ENCODE measurements at places on chromosomes 12 and 14. TPM values are rescaled to one million over a fixed set of nuclear protein-coding genes. Genes with fewer than 3 reads are reported as not detected.

DNA sequence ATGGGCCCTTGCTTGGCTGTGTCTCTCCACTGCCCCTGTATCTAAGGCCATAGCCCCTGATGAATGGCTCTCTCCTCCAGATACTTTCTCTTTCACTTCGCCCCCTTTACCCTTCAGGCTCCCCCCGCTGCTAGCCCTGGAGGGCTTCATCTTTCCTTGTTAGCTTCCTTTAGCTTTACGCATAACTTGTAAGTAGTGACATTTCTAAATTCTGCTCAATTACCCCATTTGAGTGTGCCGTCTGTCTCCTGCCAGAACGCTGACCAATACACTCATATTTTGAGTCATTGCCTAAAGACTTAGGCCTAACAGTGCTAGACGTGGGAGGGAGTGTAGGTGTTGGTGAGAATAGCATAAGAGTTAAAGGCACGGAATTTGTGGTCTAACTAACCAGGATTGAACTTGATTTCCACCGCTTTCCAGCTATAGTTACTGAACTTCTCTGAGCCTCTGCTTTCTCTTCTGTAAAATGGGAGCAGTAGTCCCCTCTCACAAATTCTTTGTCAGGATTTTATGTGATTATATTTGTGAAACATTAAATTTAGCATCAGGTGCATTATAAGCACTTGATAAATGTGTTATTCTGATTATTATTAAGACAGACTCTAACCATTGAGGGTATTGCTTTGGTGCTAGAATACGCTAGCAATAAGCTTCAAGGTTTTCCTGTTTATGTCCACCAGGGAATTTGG, 129.3 kb downstream of the ZFP36L1 start:
- no peak for DNase-seq

DNA sequence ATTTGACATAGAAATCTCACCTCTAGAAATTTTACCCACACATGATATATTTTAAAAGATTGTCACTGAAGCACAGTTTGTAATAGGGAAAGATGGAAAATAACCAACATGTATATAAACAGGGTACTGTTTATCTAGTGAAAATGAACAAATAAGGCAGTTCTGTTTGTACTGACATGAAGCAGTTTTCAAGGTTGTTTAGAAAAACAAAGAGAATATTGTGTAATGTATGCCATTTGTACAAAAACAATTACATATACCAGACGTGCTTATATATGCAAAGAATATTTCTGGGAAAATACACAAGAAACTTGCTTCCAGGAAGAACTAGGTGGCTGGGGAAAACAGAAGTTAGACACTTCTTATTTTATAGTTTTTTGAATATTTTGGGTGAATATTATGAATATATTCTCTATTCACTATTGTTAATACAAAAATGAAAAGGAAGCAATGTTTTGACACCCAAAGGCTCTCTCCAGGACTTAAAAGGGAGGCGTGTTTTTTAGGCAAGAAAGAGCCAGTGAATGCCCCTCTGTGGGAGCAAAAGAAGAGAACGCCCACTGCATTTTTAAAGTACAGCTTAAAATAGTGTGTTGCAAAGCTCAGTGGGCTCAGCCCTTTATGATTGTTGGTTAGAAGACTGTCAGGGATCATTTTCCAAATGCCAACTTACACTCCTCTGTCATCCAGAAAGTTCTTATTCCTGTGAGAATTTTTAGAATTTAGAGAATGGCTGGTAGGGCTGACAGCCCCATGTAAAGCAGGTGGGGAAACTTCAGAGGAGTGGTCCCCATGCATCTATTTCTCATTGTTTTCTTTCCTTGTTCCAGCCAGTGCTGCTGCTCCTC, 59.6 kb upstream of the FERMT2 start:
- no peak for DNase-seq

The NOXRED1 gene
- total RNA-seq: 0.47 TPM

The SLCO1B1 gene
- total RNA-seq: 209 TPM

DNA sequence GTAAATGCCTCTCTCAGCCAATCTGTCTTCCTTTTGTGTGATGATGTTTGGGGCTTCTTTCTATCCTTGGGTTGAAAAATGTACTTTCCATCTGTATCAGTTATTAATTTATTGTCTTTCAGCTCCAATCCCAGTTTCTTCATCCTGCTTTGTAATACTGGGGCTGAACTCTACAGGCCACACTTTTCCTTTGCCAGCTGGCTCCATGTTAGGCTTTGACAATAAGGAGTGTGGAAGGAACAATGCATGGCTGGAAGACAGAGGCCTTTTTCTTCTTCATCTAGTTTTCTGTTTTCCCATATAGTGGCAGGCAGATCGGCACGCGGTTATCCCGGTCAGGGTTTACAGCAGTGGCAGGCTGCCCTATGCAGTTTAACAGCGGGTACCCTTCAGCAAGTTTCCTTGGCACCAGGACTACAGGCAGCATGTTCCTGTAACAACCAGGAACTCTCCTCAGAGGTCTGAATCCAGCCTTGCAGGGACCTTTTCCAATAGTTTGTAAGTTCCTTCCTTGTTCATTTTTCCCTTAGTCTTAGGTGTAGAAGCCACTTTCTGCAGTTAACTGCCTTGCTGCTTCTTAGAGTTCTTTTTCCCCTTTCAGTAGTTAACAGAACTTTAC, 38.5 kb upstream of the CRACR2A start:
- DNase-seq: no peak

The REP15 gene
- 1.00 TPM for total RNA-seq

GRCh38 chr14:34398024-34398423, 64.0 kb downstream of the SPTSSA start:
- DNase-seq: no peak

The GRIN2B gene
- total RNA-seq: not detected

DNA sequence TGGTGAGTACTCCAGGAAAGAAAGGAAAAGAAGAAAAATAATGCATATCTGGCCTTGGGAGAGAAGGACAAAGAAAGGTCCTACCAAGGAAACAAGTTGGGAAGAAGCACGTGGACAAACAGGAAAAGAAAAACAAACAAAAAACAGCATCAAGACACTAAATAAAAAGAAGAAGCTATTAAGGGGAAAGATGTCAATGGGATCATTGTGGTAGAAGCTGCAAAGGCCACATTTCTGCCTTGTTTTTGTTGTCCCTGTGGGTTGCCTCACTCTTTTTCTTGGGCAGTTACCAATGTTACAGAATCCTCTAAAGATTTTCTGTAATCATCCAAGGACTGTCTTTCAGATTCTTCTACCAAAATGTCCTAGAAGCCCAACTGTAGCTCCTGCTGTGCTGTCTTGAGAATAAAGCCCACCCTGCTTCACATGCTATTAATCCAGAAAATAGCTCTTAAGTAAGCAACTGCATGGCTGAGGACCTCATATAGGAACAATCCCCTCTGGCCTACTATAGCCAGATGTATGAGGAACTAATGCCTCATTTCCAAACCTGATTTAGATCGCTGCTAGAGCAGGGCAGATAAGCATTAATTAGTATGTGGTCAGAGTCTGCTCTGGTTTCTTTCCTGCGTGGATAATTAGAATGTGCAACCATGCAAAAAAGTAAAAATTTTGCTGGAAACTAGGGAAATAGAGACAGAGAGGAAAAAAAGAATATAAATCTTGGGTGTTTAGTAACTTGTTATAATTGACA, 10.2 kb upstream of the CPNE8 start:
- DNase-seq: no peak

DNA sequence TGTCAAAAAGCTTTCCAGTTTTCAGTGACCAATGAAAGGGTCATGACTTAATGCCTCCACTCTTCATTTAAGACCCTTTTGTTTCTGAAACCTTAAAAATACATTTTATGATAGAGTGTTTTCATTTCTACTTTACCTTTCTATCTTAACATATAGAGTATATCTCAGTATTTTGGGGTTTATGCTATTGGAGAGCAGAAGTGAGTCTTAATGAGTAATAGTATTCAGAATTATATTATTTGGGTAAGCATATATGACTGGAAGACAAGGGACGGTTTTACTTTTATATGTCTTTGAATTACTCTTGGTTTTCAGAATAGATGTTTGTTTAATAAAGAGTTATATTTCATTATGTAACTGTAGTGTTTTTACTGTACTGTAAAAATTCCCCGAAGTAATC, 10.8 kb downstream of the ARHGAP5 start:
- no peak for DNase-seq

DNA sequence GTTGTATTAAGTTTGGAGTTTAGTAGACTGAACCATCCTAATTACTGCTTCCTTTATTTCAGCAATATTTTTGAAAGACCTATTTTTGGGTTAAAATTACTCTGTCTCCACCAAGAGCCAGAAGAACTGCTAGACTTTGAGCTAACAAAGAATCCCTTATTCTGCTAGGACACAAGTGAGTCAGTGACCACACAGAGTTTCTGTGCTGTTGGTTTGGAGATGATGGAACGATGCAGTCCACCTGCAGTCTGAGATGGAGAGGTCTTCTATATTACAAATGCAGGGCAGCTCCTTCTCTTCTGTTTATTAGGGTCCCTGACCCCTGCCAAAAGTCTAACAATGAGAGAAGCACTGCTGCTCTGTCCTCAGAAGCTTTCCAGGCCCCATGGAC, 6.7 kb upstream of the STXBP6 start:
- DNase-seq: no peak

- no peak for DNase-seq
Measured at GRCh38 chr12:30928356-30929244, 2.1 kb downstream of the TSPAN11 start.

GRCh38 chr12:105574056-105574715, 243.7 kb downstream of the C12orf75 start:
- DNase-seq: no peak

GRCh38 chr12:15123401-15123800, 97.8 kb downstream of the RERG start:
- DNase-seq: no peak

GRCh38 chr14:106826833-106827369, 1300.5 kb downstream of the TMEM121 start:
- no peak for DNase-seq

The NKX2-1 gene
- not detected for total RNA-seq

The KRT77 gene
- total RNA-seq: not detected

DNA sequence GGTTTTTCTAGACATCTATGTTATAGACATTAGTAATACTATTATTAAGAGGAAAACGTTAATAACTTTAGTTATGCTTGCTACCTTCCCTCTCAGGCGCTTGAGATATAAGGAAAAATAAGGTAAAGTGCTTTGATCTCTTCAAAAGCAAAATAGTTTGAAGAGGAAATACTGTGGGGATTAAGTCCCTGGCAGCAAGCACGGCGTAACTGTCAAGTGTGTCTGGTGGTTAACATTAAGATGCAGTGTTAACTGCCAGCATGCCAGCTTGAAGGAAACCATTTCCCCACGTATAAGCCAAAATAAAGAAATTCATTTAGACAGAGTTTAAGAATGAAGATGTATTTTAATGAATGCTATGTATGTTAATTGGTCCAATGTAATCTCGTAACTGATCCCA, 31.8 kb downstream of the PELI2 start:
- DNase-seq: no peak

Data from right lobe of liver (tissue), 6 donors.